ENCODE measurements at places on chromosomes 1 and 21.
A peak's percentile ranks its signal among the peaks of the same experiment; 100 is the strongest.

- no peak for DNase-seq
Measured at GRCh38 chr21:45067462-45068285, 6.7 kb upstream of the ADARB1 start.

DNA sequence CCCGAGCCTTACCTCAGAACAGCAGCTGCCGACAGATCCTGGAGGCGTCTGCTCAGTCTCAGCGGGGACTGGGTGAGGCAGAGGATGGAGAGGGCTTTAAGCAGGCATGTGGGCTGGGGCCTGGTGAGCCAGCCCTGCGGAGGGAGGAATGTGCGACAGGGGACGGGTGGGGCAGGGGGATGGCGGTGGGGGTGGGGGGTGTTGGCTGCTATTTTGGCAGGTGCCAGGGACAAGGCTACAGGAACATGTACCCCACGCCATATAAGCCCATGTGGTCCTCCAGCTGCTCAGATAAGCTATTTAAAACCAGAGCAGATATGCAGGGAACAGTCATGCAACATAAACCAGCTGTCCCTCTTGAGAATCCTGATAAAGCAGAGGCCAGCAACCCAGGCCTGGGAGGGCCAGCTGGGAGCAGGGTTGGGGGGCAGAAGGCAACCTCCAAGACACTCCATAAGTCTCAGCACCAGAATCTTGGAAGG is at the start of gene TNNT2:
TSS of gene TNNT2 (minus strand) at position 70 of the 482 bp plus-strand sequence. CDS start 4,426 bp downstream, outside the sequence.
- DNase-seq = no peak

DNA sequence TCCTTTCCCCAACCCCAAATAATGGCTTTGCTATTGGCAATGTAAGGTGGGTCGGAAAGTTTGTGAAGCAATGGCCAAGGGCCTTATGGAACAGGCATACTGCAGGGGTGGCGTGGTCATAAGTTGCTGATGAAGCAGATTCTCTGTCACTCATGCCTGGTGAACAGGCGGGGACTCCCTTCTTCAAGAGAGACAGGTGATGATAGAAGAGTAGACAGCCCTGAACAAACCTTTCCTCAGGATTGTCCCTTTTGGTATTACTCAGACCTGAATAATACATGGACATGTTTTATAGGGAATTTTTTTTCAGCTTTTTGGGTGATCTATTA is 12.7 kb downstream of the DDR2 start:
- DNase-seq = no peak

GRCh38 chr1:226588484-226588883 is 39.9 kb downstream of the STUM start:
- no peak for DNase-seq

- DNase-seq = no peak
Measured at GRCh38 chr1:232249861-232250777, 379.8 kb downstream of the SIPA1L2 start.

GRCh38 chr1:101262630-101263348 is 26.0 kb downstream of the S1PR1 start:
- no peak for DNase-seq

DNA sequence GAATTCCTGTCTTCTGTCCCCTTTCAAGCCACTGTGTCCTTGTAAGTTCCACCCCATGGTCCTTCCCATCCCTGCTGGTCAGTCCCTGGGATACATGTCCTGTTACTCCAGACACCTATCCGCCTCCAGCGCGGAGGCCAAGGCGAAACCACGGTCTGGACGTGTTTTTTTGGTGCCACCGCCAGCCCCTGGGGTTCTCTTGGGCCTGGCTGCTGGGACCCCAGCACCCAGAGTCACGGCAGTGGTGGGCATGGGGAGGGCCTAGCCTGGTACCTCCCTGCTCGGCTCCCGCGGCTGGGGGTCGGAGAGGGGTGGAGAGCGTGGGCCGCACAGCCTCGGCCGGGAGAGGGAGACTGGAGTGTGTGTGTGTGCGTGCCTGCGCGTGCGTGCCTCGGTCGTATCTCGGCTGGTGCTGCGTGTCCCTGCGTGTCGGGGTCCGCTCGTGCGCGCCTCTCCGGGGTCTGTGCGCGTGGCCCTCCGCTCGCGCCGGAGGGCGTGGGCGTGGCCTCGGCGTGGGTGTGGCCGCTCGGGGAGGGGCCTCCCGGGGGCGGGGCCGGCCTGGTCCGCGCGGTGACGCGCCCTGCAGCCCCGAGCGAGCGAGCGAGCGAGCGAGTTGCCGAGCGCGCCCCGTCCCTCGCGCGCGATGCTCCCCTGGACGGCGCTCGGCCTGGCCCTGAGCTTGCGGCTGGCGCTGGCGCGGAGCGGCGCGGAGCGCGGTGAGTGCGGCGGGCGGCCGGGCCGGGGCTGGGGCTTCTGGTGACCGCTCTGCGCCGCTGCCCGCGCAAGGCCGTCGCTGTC is at the start of gene VWA1:
TSS of gene VWA1 (plus strand) at position 585 of the 798 bp plus-strand sequence. CDS start at position 644, 59 bp downstream.
- peak; percentile 93 for DNase-seq

DNA sequence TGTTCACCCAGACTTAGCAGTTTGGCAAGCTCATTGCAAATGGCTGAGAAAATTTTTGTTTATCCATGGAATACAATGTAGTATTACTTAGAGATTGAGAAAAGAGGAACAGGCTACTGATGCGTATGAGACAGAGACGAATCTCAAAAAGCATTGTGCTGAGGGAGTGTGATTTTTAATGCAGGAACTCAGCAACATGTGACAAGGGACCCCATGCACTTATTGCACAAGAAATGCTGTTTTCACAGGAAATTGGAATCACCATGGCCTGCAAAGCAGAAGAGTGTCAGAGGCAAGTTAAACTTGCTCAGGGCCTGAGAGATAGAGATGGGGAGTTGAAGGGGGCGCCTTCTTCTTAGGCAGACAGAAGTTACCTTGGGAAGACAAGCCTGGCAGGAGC is 32.6 kb upstream of the TLR5 start:
- DNase-seq = no peak

DNA sequence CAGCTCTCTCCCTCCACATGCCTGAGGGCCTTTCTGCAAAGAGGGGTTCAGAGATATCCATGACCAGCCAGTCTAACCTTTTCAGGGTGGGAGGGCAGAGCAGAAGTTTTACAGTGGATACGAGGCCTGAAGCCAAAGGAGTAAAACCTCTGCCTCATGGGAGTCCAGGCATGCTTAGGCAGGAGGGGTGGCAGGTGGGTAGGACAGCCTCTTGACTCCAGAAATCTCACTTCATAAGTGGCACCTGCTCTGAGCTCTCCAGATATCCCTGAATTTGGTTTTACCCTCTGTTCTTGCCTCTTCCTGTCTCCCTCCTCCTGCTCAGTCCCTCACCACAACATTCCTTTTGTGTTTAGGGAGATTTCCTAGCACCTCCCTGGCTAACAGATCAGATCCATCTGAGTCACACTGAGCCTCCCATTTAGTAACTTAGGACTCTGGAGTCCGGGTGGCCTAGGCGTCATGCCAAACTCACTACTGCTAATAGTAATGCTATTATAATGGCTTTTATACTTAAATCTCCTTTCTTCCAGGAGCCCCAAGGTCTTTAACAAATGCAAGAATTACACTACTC is 201.0 kb downstream of the HS2ST1 start:
- DNase-seq = no peak

Data from GM13976 (cell line).